ENCODE measurements at places on chromosomes 16 and 17.

DNA sequence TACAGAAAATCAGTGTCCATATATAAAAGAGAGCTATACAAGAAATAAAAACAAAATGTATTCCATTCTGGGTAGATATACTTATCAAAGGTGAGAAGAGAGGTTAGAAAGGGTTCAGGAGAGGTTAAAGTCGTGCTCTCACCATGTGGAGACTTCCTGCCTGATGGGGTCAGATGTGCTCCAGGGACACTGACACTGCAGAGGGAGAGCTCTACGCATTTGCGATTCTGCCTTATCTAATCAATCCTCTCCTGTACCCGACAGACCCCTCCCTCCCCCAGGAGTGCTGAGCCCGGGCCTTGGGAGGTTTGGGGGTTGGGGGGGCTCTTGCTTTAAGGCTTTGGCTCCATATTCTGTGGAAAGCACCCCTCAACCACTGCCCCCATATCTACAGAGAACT lies 16.6 kb upstream of the SLC5A11 start:
- no peak for DNase-seq

GRCh38 chr16:8110572-8111514 lies 479.5 kb downstream of the TMEM114 start:
- no peak for DNase-seq

DNA sequence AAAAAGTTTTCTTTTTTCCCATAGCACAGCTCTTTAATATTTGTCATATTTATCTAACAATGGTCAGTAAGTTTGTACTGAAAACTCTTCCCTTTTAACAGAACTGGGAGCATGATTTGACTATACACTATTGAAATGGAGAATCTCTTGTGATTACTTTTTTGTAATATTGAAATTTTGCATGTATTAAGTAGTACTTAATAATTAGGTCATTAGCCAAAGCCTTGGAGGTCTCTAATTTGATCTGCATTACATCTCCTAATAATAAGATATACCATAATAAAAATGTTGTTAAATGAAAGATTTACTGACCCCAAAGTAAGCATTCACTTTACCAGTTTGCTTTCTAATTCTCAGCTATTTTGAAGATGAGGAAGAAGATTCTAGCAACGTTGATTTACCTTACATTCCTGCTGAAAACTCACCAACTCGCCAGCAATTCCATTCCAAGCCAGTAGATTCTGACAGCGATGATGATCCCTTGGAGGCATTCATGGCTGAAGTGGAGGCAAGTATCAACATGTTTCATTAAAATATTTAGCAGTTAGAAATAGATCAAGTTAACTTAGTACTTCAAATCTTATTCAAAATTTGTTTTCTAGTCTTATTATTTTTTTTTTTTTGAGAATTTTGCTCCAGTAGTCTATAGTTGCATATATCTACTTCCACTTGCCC lies 18.2 kb downstream of the DDX42 start:
- DNase-seq: no peak

DNA sequence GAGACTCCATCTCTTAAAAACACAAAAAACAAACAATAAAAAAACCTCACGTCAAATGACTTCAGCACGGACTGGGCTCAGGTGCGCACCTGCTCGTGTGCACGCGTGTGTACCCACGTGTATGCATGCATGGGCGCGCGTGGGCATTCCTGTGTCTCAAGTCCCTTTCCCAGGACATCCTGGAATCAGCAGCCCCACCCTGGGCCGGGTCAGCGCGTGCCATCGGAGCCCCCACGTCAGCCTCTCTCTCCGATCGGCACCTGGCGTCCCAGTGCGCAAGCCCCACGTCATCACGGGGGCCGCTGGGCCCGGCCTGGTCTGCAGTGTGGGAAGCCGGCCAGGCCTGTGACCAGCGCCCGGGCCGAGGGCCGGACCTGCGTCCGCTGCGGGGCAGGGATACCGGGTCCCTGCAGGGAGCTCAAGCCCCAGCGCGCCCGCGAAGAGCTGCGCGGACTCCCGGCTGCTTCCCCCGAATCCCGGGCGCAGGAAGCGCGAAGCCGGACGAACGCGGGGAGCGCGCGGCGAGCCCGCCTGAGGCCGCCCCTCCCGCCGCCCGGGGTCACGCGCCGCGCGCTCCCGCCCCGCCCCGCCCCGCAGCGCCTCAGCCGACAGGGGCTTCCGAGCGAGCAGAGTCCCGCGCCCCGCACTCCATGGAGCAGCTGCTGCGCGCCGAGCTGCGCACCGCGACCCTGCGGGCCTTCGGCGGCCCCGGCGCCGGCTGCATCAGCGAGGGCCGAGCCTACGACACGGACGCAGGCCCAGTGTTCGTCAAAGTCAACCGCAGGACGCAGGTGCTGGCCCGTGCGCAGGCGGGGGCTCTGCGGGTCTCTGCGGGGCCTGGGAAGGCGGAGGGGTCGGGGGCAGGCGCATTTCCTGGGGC lies at the start of gene FN3K:
Gene FN3K, plus strand, starts transcription at position 629 of the 880 bp plus-strand sequence. Its CDS starts 22 bp downstream, at position 651.
- peak; percentile 30 for DNase-seq

DNA sequence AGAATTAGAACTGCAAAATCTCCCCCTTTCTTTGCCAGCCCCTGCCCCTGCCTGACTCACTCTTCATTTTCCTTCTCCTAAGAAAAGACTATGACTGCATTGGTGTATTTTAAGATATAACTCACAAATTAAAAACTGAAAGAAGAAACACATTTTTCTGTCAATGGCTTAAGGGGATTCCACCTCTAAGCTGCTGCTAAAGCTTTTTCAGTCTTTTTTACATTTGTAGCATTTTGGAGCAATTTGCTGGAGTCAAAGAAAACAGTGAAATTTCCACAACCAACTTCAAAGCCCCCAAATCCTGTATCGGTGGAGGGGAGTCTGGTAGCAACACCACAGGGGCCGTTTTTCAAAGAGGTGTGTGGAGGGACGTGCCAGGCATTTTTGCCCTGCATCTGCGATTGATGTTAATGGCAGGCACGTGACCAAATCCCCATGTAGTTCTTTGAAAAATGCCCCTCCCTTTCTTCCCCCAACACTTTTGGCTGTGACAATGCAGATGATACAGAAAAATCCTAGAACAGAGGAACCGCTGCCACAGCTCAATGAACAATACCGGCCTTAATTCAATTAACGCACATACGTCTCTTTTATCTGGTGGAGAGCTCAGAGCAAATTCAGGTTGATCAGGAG lies 28.5 kb downstream of the MAF start:
- no peak for DNase-seq

Measured in effector CD8-positive, alpha-beta T cell (primary cell).